Activated CD4-positive, alpha-beta T cell treated with anti-CD3 and anti-CD28 coated beads, Interleukin-2, amount 50 U/mL, for 4 hours (primary cell): ENCODE measurements at places on chromosomes 11 and 22.

- no peak for DNase-seq
These were observed 10.4 kb upstream of the SLC39A13 start for GRCh38 chr11:47398011-47398410.

- no peak for DNase-seq
These were observed 632.7 kb upstream of the CHORDC1 start for GRCh38 chr11:90855531-90855930.

DNA sequence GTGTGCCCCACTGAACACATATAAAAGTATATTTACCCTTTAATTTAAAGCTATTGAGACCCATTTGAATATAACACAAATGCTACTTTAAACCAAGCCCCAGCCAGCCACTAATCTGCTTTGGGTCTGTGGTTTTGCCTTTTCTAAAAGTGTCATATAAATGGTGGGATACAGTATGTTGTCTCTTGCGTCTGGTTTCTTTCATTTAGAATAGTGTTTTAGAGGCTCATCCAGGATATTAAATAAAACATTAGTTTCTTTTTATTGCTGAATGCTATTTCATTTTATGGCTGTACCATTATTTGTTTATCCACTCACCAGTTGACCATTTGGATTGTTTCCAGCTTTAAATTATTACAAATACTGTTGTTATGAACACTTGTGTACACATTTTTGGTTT, 290.5 kb upstream of the SORL1-AS1 start:
- DNase-seq, result no peak

DNA sequence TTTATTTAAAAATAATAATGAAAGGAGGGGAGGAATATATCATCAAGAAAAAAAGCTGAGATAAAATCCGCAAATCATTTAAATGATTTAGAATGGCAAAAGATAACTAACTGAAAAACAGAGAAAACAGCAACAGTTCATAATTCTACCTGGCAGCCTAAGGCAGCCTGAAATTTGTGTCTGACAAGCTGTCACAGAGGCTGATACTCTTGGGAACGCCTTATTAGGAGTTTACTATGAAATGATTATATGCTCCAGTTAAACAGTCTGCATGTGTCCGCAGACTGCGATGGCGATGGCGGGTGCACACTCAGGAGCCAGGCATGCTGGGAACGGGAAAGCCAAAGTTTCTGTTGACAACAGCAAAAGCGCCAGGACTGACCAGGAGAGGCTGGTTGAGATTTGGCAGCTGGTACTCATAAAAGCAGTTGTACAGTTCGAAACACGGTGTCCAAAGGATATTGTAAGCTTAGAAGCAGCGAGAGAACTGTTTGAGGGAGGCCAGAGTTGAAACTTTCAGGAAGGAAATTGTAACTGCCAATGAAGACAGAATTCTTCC, 172.9 kb upstream of the MPPED2 start:
- DNase-seq, result no peak

DNA sequence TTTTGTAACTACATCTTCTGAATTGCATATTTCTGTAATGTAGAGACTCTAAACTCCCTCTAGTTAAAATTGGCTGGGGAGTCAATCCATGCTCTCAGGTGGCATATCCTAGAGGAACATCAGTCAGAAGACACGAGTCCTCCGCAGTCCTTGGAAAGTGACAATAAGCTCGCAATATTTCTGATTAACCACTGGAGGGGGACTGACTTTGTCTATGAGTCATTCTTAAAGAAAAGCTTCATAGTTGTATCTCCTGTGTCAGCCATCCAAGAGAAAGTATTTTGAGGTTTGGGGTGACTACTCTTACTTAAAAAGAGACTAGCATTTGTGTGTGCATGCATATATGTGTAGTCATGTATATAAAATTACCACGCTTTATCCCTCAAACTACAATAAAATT, 60.2 kb downstream of the SLN start:
- no peak for DNase-seq

- peak; percentile 50 for DNase-seq
These were observed 1.7 kb upstream of the CHRM1 start for GRCh38 chr11:62922653-62923431.

DNA sequence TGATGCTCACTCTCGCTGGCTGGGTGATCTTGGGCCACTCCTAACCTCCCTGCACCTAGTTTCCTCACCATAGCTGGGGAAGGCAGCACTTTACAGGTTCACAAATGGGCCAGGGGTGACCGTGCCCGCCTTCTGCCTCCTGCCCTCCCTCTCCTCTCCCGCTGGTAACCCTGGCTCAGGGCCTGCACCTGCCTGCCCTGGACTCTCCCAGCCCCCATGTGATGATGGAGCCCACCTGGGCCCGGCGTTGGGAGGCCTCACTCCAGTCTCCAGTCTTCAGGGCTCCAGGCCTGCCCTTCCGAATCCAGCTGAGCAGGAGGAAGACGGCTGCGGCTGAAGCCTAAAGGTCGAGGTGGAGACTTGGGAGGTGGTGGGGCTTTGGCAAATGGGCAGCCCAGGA, 152.9 kb downstream of the CACNA1I start:
- no peak for DNase-seq

DNA sequence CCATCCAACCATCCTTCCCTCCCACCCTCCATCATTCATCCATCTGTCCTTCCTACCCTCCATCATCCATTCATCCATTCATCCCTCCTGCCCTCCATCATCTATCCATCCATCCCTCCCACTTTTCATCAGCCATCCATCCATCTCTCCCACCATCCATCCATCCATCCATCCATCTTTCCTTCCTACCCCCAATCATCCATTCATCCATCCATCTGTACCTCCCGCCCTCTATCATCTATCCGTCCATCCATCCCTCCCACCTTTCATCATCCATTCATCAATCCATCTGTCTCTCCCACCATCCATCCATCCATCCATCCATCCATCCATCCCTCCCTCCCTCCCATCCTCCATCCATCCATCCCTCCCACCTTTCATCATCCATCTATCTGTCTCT, 968.8 kb downstream of the BRD1 start:
- no peak for DNase-seq

DNA sequence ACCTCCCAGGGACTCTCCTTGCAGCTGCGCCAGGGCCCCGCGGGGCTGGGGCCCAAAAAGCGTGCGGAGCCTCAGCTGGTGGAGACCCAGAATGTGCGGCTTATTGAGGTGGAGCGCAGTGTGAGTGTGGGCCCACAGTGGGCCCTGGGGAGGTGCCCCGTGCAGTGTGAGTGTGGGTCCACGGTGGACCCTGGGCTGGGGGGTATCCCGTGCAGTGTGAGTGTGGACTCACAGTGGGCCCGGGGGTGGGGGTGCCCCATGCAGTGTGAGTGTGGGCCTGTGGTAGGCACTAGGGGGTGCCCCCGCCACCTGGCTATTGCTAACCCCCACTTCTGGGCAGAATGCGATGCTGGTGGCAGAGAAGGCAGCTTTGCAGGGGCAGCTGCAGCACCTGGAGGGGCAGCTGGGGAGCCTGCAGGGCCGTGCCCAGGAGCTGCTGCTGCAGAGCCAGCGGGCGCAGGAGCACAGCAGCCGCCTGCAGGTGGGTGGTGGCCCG, 7.8 kb upstream of the RPS6KA4 start:
- DNase-seq, result no peak

- DNase-seq, result no peak
These were observed 90.4 kb upstream of the SLC25A18 start for GRCh38 chr22:17472932-17473331.
